Activated CD8-positive, alpha-beta memory T cell treated with anti-CD3 and anti-CD28 coated beads, Interleukin-2, amount 10 ng/mL, durations not matched to agents 7 days and 5 days (primary cell): ENCODE measurements at places on chromosomes 7 and 10.
A peak's percentile ranks its signal among the peaks of the same experiment; 100 is the strongest.

DNA sequence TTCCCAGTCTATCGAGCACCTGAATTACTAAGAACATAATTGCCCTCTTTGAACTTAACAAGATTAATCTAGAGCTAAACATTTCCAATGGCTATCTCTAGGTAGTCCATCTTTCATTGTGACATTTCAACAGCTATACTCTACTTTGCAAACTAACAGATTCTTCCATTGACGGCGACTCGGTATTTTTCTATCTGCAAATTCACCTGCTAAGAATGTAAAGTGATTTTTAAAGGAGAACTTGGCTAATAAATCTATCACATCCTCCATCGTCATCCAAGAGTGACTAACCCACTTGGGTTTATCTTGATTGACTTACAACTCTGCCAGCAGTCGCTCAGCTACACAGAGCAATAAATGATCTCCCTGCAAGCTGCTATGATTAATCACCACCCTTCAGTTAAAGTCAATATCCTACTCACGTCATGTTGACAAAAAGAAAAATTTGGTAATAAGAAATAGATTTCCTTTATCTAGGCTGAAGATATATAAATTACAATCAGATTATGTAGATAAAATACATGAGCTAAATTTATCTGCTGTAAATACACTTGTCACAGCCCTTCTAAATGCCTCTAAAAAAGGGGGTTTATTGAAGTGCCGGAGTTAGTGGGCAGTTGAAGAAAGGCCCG is 99.5 kb downstream of the SFMBT2 start:
- DNase-seq = no peak

- no peak for DNase-seq
Measured at GRCh38 chr7:47361746-47362215, 220.1 kb downstream of the TNS3 start.

DNA sequence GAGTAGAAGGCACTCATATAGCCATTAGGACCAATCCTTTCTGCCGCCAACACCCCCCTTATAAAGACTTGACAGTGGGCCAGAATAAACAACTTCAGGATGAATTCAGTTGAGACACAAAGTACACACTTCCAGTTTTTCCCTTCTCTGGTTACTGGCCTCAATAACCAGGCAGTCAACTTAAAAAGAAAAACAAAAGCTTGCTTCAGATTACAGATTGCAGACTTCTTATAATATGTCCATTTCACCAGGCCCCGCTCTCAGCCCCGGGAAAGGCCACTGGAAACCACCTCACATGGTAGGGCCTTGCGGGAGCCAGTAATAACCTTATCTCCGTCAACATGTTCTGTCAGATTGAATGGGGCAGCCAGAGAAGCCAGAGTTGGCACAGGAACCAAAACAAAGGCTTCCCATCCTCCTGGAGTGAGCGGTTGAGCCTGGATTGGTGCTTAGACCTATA is 108.8 kb downstream of the EGFR start:
- no peak for DNase-seq

GRCh38 chr10:87101996-87102395 is 7.0 kb downstream of the SHLD2 start:
- DNase-seq = no peak

GRCh38 chr7:139242741-139243281 is 11.8 kb downstream of the UBN2 start:
- no peak for DNase-seq

DNA sequence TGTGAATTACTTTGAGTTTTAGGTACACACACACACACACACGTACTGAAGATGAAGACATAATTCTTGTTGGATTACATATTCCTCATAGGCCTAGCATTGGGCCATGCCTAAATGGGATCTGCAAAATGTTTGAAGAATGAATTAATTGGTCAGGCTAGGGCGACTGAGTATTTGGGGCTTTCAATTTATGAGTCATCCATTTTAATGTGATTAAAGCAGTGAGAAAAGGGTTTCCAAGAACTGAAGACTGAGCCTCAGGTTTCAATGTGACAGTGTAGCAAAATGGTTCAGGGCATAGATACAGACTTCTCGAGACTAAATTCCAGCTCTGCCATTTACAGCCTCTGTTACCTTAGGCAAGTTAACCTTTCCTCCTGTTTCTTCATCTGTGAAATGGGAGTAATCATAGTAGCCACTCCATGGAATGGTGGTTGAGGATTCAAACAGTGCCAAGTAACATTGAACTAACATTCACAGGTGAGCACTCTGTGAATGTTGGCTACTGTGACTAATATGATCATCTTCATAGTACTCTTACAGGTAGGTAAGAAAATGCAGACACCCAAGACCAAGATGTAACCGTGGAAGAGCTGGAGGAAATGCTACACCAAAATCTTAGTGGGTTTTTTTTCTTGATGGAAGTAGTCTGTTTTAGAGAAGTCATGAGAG is 7.6 kb downstream of the BPGM start:
- DNase-seq = no peak

- no peak for DNase-seq
Measured at GRCh38 chr10:110967009-110967630, 47.7 kb downstream of the SHOC2 start.

DNA sequence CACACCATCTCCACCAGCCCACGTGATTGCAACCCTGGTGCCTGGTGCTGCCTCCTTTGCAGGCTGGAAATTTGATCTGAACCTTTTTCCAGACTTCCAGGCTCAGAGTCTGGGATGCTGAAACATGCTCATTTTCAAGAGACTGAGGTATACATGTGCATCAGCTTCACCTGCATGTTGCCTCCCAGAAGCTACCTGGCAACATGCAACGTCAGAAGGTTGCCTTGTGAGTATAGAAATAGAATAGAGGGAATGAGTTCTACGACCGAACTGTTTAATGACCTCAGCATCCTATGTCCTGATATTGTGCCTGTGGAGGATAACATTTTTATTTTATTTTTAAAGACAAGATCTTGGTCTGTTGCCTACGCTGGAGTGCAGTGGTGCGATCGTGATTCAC is 1.9 kb upstream of the ZNF212 start:
- DNase-seq = no peak

- DNase-seq = peak; percentile 85
Measured at GRCh38 chr10:102322914-102323313, 72.6 kb upstream of the NFKB2 start.

DNA sequence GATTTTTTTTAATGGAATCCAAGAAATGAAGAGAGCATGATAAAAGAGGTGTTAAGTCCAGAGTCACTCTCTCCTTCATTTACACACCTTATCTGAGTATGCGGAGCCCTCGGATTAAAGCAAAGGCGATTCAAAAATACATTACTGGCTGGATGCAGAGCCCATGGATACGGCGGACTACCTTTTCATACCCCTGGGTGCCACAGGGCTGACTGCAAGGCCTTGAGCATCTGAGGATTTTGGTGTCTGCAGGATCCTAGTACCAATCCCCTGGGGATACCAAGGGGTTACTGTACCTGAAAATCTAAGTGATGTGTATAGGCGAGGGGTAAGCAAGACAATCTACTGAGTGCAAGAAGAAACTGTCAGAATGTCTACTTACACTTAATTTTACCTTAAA is 20.5 kb downstream of the PIP4K2A start:
- no peak for DNase-seq

GRCh38 chr7:16060502-16060901 is 360.8 kb downstream of the CRPPA start:
- no peak for DNase-seq

- DNase-seq = no peak
Measured at GRCh38 chr10:5136468-5137087, 42.4 kb downstream of the AKR1C3 start.

GRCh38 chr10:74233281-74233680 is 82.3 kb downstream of the ADK start:
- DNase-seq = no peak

- peak; percentile 70 for DNase-seq
Measured at GRCh38 chr10:87850742-87851205, 12.6 kb downstream of the KLLN start.

DNA sequence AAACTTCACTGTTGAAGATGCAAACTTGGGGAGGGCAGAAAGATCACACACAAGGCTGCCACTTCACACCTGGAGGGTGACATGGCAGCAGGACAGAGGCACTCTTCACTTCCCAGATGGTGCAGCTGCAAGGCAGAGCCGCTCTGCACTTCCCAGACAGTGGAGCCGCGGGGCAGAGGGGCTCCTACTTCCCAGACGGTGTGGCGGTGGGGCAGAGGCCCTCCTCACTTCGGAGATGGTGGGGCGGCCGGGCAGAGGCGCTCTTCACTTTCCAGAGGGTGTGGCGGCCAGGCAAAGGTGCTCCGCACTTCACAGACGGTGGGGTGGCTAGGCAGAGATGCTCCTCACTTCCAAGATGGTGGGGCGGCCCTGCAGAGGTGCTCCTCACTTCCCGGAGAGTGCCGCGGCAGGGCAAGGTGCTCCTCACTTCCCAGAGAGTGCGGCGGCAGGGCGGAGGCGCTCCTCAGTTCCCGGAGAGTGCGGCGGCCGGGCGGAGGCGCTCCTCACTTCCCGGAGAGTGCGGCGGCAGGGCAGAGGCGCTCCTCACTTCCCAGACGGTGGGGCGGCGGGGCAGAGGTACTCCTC is 58.3 kb upstream of the PPP1R9A start:
- no peak for DNase-seq

DNA sequence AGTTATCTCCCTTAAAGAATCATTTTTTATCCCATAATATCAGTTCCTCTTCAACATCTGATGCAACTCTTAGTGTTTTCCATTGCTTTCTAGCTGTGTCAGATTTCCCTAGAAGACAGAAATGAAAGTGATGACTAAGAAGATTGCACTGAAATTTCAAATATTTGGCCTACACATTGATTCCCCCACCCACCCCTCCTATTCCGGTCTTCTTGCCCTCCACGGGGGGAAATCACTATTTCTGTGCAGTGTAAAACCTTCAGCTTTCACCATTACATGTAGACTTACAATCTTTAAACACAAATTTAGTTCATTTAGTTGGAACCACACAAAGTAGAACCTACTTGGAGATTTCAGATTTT is 63.7 kb upstream of the IL6 start:
- DNase-seq = no peak

- DNase-seq = no peak
Measured at GRCh38 chr10:70535001-70535400, 56.4 kb downstream of the PALD1 start.
